ENCODE measurements at places on chromosomes 3 and 15.

DNA sequence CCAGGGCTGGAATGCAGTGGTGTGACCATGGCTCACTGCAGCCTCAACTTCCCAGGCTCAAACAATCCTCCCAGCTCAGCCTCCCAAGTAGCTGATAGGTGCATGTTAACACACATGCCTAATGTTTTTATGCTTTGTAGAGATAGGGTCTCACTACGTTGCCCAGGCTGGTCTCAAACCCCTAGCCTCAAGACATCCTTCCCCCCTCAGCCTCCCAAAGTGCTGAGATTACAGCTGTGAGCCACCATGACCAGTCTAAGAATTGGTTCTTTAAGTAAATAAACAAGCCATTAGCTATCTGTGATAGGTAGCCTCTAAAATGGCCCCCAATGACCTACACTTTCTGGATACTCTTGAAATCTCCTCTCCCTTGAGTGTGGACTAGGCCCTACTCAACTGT is 3.7 kb downstream of the TRIM59 start:
- no peak overlapping the region for H3K27ac ChIP-seq
- peaks cover 15% of the 10 kb centered on the region for H3K4me1 ChIP-seq
- no peaks in the 10 kb centered on the region for H3K36me3 ChIP-seq
- DNase-seq = no peak

DNA sequence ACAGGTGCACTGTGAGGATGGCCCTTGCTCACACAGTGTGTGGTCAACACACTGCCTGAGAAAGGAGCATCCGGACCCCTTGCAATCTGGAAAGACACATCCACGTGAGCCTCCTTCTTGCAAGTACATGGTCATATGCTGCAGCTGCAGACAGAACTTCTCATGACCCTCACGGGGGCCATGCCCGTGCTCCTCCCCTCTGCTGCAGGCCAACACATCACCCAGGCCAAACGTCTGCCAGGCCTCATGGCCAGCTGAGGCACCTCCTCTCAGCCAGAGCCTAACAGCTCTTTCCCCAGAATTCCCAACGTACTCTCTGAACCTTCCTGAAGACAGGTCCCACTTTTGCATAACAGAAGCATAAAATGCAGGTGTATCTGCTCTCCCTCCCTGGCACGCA is 25.3 kb downstream of the SLC41A3 start:
- no peak for DNase-seq
- no peaks in the 10 kb centered on the region for H3K4me1 ChIP-seq
- H3K4me3 ChIP-seq = no peak overlapping the region
- no peak overlapping the region for H3K27ac ChIP-seq
- no peaks in the 10 kb centered on the region for H3K27me3 ChIP-seq

DNA sequence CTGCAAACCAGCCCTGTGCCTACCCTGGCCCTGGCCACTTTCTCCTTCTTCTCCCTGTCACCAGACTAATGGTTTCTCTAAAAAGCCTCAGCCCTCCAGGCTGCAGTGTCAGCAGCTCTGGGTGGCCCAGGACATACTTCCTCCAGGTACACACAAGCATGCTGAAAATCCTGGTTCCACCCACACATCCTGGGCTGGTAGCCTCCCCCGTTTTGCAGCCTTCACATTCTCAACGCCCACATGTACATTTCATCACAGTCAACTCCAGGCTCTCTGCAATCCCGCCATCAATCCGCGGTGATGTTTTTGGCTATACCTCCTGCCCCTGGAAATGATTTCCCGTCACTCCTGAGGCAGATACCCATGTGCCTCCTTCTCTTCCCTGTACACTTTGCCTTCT is 59.4 kb downstream of the MAGEF1 start:
- no peak overlapping the region for H3K27ac ChIP-seq
- DNase-seq = no peak
- H3K36me3 ChIP-seq = no peaks in the 10 kb centered on the region
- no peaks in the 10 kb centered on the region for H3K4me1 ChIP-seq
- H3K4me3 ChIP-seq = no peak overlapping the region

DNA sequence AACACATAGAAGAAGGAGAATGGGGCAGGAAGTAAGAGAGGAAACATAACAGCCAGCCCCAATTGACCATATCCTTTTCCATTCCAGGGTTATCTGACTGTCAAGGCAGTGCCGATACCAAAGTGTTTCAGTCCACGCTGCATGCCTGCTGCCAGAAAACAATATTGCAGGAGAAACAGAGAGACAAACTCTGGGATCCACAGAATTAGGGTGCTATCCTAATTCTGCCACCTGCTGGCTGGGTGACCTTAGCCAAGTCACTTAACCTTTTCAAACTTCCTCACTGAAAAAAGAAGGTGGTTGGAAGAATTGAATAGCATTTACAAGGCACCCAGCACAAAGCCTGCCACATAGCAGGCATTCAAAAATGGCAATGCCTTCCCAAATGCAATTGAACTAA is 32.0 kb downstream of the GLB1 start:
- no peak for DNase-seq
- no peaks in the 10 kb centered on the region for H3K27me3 ChIP-seq
- H3K36me3 ChIP-seq = peaks cover 96% of the 10 kb centered on the region
- no peak overlapping the region for H3K27ac ChIP-seq
- H3K4me1 ChIP-seq = no peaks in the 10 kb centered on the region

DNA sequence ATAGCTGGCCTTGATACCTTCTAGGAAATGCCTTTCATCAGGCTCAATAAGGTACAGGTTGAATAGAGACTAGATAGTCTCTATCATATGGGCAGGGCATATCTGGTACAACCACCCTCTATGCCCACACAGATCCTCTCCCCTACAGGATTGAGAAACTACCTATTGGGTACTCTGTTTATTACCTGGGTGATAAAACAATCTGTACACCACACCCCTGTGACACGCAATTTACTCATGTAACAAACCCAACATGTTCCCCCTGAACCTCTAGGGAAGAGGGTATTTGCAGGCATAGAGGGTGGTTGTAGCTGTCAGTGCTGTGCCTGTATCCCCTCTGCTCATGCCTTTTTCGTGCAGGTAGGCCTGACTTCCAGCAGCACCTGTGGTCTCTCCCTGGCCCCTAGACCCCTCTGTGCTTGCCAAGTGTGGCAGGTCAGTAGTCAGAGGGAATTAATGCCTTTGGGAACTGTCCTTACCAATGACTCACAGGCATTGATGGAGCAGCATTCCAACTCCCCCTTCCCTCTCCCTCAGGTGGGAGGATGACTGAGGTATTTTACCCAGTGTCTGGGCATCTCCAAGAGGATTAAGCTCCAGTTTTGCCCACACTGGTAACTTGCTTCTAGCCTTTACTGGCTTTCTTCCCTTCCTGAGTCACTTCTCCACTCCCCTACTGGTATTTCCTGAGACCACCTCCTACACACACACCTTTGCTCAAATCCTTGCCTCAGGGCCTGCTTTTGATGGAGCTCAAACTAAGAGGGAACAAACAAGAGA is 18.3 kb downstream of the CLSTN2 start:
- no peaks in the 10 kb centered on the region for H3K27me3 ChIP-seq
- no peak overlapping the region for H3K27ac ChIP-seq
- H3K4me3 ChIP-seq = no peak overlapping the region
- H3K36me3 ChIP-seq = no peaks in the 10 kb centered on the region
- no peak for DNase-seq
- no peaks in the 10 kb centered on the region for H3K4me1 ChIP-seq

- no peak overlapping the region for H3K27ac ChIP-seq
- DNase-seq = no peak
- no peaks in the 10 kb centered on the region for H3K36me3 ChIP-seq
- H3K27me3 ChIP-seq = no peaks in the 10 kb centered on the region
- H3K4me3 ChIP-seq = no peak overlapping the region
- peaks cover 5% of the 10 kb centered on the region for H3K4me1 ChIP-seq
Observed at GRCh38 chr3:12399226-12399625, 85.1 kb upstream of the TSEN2 start.

GRCh38 chr3:65483480-65483879 is 555.2 kb downstream of the MAGI1 start:
- H3K4me3 ChIP-seq = no peak overlapping the region
- no peaks in the 10 kb centered on the region for H3K36me3 ChIP-seq
- H3K4me1 ChIP-seq = peaks cover 11% of the 10 kb centered on the region
- DNase-seq = peak; percentile 62
- no peak overlapping the region for H3K27ac ChIP-seq

GRCh38 chr15:64928626-64929220 is 17.0 kb downstream of the ANKDD1A start:
- no peak overlapping the region for H3K4me3 ChIP-seq
- no peak for DNase-seq
- H3K27me3 ChIP-seq = no peaks in the 10 kb centered on the region
- no peak overlapping the region for H3K27ac ChIP-seq

DNA sequence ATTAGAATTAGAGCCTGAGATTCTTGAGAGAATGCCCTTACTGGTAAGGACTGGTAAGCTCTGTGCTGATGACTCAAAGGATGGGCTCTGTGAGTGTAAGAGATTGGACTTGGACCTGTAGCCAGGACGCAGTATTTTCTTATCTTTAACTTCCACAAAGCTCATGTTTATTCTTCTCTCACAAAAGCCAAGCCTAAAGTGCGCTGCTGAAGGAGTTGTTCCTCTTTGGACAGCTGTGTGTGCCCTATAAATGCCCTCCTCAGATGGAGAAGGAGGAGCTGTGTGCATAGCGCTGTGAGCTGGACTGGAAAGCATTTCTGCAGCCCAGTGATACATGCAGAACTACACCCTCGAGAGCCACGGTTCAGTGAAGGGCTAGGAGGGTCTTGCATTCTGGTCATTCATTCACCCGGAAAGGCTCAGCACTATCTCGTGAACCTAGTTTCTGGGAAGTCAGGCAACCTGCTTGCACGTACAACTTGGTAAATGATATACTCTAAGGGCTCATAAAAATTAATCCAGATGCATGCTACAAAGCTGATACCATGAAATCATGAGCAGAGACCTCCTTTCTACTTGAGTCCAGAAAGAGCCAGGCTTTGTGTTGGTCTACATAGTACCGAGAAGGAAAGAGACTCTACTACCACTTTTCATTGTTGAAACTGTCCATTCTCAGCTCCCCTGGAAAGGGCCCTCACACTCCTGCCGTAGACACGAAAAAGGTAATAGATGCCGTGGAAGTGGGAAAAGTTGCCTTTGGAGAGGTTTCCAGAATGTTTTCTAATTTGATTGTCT is 103.0 kb upstream of the TBL1XR1 start:
- no peak overlapping the region for H3K4me3 ChIP-seq
- no peaks in the 10 kb centered on the region for H3K27me3 ChIP-seq
- peaks cover 10% of the 10 kb centered on the region for H3K4me1 ChIP-seq
- peak; percentile 27 for DNase-seq
- H3K36me3 ChIP-seq = no peaks in the 10 kb centered on the region

- no peak for DNase-seq
- no peaks in the 10 kb centered on the region for H3K4me1 ChIP-seq
- H3K4me3 ChIP-seq = no peak overlapping the region
- no peak overlapping the region for H3K27ac ChIP-seq
- H3K27me3 ChIP-seq = no peaks in the 10 kb centered on the region
Observed at GRCh38 chr15:86590461-86590860, 510.8 kb downstream of the AGBL1 start.

GRCh38 chr15:63045465-63045840 is 2.9 kb downstream of the TPM1 start:
- DNase-seq = no peak
- H3K27me3 ChIP-seq = peaks cover 22% of the 10 kb centered on the region
- no peaks in the 10 kb centered on the region for H3K36me3 ChIP-seq
- peaks cover 46% of the 10 kb centered on the region for H3K4me1 ChIP-seq
- peak overlapping the region; percentile 20 for H3K27ac ChIP-seq

- H3K27ac ChIP-seq = peak within 1 kb of the TSS; percentile 98
- no peaks in the 10 kb centered on the region for H3K36me3 ChIP-seq
- no peaks in the 10 kb centered on the region for H3K27me3 ChIP-seq
Observed at GRCh38 chr15:34367101-34368081, at the start of gene LPCAT4. Gene LPCAT4 (minus strand): TSS chr15:34367196. CDS start chr15:34367100, 96 bp downstream.

GRCh38 chr3:196145468-196146262 is 63.8 kb upstream of the TFRC start:
- H3K36me3 ChIP-seq = no peaks in the 10 kb centered on the region
- H3K27me3 ChIP-seq = no peaks in the 10 kb centered on the region
- H3K27ac ChIP-seq = no peak overlapping the region

DNA sequence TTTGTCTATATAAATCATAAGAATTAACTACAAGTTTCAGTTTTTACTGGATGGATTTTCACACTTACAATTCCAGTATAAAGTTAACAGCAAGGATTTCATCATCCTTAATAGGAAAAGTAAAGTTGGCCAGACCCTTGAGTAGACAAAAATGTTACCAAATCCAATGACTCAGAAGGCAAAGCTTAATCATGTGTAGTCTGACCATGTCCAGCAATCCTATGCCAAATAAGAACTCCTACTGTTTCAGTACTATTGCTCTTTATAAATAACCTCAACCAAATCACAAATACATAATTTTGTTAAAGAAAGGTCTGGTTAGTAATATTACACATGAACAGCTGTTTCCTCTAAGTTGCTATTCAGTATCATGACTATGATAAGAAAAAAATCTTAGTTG is 35.0 kb downstream of the PLOD2 start:
- peak overlapping the region; percentile 68 for H3K27ac ChIP-seq
- no peaks in the 10 kb centered on the region for H3K27me3 ChIP-seq
- H3K36me3 ChIP-seq = no peaks in the 10 kb centered on the region

DNA sequence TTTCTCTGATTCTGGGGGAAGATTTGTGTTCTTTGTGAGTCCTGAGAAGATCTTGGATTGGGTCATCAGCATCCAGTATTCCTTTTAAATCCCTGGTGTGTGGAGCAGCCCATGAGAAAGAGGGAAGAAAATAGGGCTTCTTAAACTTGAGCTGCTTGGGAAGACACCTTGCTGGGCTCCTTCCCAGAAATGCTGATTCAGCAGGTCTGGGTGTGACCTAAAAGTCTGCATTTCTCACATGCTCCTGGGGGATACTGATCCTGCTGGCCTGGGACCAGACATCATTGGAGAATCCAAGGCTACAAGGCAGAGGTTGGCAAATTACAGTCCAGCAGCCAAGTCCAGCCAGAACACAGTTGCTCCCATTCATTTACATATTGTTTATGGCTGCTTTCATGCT is 54.1 kb upstream of the CMTM7 start:
- H3K27me3 ChIP-seq = no peaks in the 10 kb centered on the region
- H3K36me3 ChIP-seq = no peaks in the 10 kb centered on the region
- DNase-seq = no peak
- H3K27ac ChIP-seq = no peak overlapping the region

DNA sequence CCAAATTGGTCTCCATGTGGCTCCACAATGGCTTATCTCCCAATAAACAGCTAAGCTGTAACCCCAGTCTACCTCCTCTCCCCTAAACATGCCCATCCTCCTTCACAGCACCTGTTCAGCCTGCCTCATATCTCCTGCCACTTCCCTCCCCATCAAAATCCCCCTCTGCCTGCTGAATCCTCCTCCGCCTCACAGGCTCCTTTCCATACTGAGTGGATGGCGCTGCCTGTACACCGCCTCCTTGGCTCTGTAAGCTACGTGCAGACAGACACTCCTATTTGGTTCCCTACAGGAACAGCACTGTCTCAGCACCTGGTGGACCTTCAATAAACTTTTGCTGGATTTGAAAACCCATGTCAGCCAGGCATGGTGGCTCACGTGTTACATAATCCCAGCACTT is 53.7 kb downstream of the ADCY5 start:
- H3K36me3 ChIP-seq = no peaks in the 10 kb centered on the region
- no peak overlapping the region for H3K27ac ChIP-seq
- no peak overlapping the region for H3K4me3 ChIP-seq
- no peak for DNase-seq
- H3K27me3 ChIP-seq = no peaks in the 10 kb centered on the region

- no peak overlapping the region for H3K4me3 ChIP-seq
- DNase-seq = no peak
- no peaks in the 10 kb centered on the region for H3K36me3 ChIP-seq
- peaks cover 18% of the 10 kb centered on the region for H3K4me1 ChIP-seq
Observed at GRCh38 chr3:99865321-99865720, 47.7 kb downstream of the CMSS1 start.

All from left lung (tissue), 14 donors.